NCI-H446 (cell line): ENCODE measurements at places on chromosomes 3 and 15.

DNA sequence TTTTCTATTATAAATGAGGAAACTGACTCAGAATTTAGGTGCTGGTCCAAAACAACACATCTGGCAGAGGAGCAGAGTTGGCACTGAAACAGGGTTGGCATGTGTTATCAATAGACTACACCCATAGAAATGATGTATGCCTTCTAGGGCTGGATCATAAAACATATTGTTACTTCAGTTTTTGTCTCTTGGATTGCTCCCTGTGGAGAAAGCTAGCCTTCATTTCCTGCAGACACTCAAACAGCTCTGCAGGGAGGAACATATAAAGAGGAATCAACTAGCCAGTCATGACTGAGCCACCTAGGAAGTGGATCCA lies 507 bp upstream of the MRPL3 start:
- DNase-seq, result peak; percentile 27

GRCh38 chr3:50166620-50167019 lies 11.5 kb downstream of the SEMA3F start:
- DNase-seq, result no peak

GRCh38 chr3:105277656-105278055 lies 89.1 kb upstream of the ALCAM start:
- DNase-seq, result no peak

DNA sequence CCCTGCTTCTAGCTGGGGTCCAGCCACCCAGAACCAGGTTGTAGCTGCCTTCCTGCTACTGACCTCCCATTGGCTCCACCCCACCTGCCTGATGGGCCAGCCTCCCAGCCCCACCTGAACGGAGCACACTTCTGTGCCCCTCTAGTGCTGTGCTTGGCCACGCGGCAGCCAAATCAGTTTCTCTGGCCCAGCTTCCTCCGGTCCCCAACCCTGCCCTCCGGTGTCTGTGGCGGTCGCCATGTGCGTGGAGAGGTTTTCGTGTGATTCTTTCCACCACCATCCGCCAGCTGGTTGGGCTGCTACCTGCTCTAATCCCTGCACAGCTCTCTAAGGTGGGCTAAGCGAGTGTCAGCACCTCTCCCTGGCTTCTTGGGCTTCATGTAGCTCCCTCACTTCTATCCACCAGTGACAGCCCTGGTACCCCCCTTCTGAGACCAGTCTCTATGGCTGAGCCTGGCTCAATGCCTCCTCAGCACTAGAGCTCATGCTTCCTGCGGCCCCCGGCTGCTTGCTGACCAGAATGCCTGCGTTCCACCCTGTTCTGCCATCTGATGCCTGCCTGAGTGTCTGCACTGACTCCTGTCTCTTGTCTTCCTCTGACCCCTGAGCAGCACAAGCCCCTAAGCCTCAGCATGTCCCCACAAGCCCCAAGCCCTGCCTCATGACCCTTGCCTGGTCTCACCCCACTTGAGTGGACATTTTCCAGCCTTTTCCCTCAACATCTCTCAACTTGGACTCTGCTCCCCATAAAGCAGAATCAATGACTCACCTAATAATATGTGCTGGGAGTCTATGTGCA lies 23.2 kb upstream of the MAGEF1 start:
- DNase-seq, result no peak

DNA sequence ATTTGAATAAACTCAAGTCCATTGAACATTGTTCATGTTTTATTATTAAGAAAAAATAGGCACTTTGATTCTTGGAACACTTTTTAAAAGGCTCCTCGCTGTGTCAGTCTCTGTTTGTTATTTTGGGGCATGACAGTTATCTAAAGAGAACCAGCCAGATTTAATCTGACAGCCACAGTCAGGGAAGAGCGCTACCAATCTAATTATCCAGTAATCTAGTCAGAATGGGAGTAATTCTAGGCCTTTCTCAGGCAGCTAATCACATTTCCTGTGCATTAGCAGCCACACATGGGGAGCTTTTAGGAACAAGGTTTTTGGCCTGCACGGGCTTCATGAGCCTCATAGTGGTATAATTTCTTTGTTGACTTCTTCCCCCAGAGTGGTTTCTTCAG lies 362.2 kb downstream of the RBMS3 start:
- DNase-seq, result no peak

GRCh38 chr3:38128303-38128655 lies 8.6 kb downstream of the ACAA1 start:
- DNase-seq, result no peak

DNA sequence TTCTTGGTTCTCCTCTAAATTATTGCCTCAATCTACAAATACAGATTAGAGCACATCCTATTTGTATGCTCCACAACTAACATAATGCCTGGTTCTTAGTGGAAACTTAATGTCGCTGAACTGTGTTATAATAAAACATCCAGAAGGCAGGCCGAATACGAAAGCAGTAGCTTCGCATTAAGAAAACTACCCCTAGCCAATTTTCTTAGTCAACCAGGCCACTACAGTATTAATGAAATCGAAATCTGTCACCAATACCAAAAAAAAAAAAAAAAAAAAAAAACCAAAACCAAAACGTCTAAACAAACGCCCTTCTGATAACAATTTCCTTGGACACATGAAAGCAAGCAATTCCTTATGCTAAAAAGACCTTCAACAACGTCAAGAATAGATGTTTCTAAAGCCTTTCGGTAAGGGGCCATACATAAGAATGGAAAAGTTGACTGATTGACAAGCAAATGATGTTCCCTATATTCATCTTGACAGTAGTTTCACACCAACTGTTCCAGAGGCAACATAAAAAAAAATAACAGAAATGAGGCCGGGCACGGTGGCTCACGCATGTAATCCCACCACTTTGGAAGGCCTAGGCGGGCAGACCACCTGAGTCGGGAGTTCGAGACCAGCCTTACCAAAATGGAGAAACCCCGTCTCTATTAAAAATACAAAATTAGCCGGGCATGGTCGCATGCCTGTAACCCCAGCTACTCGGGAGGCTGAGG lies 1.3 kb downstream of the DENND6A start:
- DNase-seq, result no peak

DNA sequence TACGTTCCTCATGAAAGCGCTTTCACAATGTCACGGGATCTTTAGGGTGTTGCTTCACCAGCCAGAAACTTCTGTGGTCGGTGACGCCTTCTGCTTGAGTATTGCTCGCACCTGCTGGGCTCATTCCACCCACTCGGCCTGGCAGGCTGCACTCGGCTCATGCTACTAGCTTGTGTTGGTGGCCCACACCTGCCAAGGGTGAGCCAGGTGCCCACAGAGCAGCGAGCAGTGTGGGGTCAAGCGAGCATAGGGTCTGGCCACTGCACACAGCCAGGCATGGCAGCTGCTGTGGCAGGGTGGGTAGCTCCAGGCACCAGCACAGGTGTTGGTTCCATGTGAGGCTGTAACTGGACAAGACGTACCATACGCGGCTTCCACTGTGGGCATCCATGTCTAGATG lies 202.9 kb upstream of the CADM2 start:
- no peak for DNase-seq

- no peak for DNase-seq
These were observed 640.4 kb upstream of the ROBO1 start for GRCh38 chr3:80408030-80408721.

GRCh38 chr3:196111939-196112386 lies 30.1 kb upstream of the TFRC start:
- DNase-seq, result no peak

DNA sequence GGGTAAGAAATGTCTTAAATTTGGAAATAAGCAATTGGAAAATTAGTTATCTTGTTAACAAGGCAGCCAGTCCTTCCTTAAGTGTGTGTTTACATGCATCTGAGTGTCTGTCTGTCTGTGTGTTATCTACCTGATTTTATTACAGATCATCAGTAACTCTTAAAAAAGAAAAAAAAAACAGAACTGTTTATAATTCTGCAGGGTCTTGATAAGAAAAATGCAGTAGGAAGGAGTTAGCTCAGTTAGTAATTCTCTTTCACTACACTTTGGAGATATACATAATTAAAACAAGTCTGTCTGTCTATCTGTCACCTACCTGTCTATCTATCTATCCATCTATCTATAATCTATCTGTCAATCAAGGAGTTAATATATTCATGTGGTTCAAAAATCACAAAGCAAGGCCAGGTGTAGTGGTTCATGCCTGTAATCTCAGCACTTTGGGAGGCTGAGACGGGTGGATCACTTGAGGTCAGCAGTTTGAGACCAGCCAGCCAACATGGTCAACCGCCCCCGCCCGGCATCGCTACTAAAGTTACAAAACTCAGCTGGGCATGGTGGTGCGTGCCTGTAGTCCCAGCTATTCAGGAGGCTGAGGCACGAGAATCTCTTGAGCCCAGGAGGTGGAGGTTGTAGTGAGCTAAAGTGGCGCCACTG lies 135.5 kb upstream of the SGO1 start:
- no peak for DNase-seq

DNA sequence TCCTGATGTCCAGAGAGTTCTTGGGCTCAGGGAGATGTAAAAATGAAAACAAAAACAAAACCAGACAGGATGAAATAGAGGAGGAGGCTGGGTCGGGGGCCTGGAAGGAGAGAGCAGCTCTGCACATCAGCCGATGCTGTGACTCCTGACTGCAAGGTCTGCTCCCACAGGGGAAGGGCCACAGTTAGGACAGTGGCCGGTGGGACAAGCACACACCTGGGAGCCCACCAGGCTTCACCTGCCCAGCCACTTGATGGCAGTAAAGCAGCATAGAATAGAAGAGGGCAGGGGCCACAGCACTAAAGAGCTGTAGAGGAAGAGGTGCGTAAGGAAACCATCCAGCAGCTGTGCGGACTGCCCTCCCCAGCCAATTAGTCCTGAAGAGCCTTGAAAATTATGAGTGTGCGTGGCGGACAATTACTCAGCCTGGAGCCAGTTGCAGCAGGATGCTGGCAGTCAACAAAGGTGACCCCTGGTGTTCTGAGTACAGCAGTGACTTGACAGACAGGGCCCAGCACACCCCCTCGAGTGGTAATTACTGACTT lies 29.8 kb downstream of the ALS2CL start:
- no peak for DNase-seq

DNA sequence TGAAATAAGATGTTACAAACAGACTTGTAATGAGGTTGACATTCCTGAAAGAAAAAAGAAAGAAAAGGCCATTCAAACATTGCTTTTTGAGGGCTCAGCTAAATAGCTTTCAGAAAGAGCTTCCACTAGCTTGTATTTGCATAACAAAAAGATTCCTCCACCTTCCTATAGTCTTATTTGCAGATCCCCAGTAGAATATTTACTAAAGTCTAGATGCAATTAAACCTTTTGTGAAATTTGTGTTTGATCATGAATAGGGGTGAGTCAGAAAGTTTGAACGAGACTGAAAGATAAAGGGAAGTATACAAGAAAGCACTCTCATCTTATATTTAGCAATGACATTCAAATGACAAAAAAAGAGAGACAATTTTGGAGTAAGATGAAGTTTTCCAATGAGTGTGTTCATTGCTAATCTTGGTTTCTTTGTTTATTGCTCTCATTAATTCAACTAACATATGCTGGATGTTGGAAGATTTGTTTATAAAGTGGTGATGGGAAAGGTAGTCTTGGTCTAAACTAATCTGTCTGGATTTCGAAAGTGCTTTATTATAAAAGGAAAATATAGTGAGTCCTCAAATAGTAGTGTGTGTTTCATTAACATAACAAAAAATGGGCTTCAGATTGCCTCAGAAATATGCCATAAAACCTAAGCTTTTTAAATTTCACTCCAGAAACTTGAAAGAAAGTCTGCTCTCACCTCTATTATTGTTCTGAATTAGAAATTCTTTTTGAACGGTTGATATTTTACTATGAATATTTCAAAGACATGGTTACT lies 9.1 kb upstream of the CADPS start:
- DNase-seq, result no peak

- no peak for DNase-seq
These were observed 104.7 kb downstream of the ZBTB20 start for GRCh38 chr3:115042351-115042750.

DNA sequence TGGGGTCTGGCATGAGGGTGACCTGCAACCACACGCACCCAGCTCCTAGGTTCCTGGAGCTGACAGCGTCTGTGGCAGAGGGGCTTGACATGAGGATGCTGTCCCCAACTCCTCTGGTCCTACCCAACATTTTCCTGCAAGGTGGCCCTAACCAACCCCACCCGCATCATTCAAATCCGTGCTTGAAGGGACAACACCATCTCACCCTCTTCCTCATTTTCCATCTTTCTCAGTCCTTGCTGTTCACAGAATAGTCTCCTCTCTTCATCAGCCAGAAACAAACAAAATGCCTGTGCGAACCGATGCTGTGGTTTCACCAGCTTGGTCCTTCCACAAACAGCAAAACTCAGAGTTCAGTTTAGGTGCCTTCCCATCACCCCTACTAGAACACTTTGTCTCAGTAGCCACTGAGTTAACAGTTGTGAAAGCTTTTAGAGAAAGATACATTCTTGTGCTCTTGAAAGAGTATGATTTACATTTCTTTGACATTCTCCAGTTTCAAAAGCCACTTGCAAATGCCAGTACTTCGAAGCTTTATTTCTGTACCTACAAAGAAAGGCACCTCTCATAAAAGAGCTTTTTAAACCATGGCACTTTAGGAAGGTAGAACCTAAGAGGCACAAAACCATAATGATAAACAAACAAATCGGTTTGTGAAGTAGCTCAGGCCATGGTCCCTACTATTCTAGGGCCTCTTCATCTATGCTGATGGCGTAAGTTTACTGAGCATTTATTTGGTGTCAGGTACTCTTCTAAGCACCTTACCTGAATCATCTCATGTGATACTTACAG lies 360.1 kb downstream of the SHQ1 start:
- DNase-seq, result no peak

GRCh38 chr15:58981808-58982475 lies 5.5 kb upstream of the RNF111 start:
- no peak for DNase-seq

DNA sequence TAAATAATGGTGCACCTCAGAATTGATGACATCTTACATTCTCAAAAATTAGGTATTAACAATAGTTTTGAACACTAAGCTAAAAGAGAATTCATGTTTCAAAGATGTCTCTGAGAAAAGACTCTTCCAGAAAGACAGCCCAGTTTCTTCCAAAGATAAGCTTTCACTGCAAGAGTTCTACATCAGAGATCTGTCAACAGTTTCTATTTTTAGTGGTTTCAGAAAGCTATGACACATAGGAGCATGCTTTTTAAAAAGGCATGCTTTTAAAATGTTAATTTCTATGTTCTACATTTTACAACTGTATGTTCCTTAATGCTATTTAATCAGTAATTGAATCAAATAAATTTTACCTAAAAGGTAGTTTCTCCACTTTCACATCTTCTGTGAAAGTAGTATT lies 88.2 kb downstream of the PLOD2 start:
- DNase-seq, result no peak

DNA sequence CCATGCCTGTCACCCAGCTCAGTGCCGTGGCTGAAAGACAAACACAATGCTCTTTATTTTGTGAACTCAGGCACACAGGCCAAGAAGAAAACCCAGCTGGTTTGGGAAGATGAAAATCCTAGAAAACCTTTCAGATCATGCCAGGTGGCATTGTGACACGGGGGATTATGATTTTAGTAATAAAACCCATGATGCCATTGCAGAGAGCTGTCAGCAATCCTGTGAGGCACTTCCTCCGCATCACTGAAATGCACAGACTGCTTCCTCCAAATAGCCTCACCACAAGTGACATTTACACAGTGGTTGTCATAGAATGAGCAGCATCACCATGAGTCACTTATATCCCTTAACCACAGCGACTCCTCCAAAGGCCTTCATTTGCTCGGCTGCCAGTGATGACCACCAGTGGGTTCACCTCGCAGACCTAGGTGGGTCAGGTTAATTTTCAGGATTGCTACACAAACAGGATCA lies 22.7 kb downstream of the ABHD6 start:
- DNase-seq, result no peak

- peak; percentile 11 for DNase-seq
These were observed 85.6 kb upstream of the MEF2A start for GRCh38 chr15:99480016-99480810.

GRCh38 chr3:136291302-136291701 lies 41.2 kb downstream of the PCCB start:
- DNase-seq, result no peak

GRCh38 chr3:56321383-56321782 lies 146.9 kb downstream of the ERC2 start:
- no peak for DNase-seq
